ENCODE measurements at places on chromosomes 1 and 21. TPM values are rescaled to one million over a fixed set of nuclear protein-coding genes. Genes with fewer than 3 reads are reported as not detected.

C4BPA gene
- 0.70 TPM for total RNA-seq

ABCG1 gene
- 6.2 TPM for total RNA-seq

CLEC20A gene
- total RNA-seq: not detected

ADGRB2 gene
- 1.7 TPM for total RNA-seq

PRAMEF11 gene
- not detected for total RNA-seq

TARBP1 gene
- total RNA-seq: 45.6 TPM

PBXIP1 gene
- 310 TPM for total RNA-seq

FAM177B gene
- total RNA-seq: 0.58 TPM

GRCh38 chr1:35832276-35832905 is 24.6 kb downstream of the AGO4 start:
- no peak for DNase-seq

- DNase-seq: no peak
Measured at GRCh38 chr21:30710499-30710898, 8.1 kb downstream of the KRTAP21-3 start.

DNA sequence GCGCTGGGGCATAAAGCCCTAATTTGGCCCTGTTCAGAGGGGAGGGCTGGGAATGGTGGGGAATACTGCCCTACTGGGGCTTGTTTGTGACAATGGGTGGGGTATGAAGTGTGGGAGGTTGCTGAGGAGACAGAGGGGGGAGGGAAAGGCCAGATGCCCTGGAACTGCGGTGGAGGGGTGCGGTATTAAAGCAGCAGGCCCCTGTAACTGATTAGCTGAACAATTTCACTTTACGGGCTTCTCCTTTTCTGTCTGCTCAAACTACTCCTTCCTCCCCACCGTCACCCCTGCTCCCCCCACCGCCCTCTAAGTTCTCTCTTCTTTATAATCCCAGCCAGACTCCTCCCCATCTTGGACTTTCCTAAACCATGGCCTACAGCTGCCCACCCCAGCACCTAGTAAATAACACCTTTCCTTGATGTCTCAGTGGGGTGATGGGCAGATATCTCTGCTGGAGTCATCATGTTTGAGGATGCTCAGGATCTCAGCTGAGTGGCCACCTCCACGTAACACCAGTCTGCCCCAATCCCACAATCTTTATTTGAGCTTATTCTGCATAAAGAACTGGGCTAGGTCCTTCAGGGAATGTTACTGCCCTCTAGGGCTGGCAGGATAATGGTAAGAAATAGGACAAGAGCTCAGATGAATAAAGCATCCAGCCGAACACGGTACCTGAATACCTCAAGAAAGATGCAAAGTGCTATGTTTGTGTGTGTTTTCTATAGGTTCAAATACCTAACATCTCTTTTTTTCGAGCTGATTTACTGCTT is 33.5 kb downstream of the XCL1 start:
- DNase-seq: no peak

GRCh38 chr1:52667290-52667689 is 30.9 kb downstream of the COA7 start:
- no peak for DNase-seq

DNA sequence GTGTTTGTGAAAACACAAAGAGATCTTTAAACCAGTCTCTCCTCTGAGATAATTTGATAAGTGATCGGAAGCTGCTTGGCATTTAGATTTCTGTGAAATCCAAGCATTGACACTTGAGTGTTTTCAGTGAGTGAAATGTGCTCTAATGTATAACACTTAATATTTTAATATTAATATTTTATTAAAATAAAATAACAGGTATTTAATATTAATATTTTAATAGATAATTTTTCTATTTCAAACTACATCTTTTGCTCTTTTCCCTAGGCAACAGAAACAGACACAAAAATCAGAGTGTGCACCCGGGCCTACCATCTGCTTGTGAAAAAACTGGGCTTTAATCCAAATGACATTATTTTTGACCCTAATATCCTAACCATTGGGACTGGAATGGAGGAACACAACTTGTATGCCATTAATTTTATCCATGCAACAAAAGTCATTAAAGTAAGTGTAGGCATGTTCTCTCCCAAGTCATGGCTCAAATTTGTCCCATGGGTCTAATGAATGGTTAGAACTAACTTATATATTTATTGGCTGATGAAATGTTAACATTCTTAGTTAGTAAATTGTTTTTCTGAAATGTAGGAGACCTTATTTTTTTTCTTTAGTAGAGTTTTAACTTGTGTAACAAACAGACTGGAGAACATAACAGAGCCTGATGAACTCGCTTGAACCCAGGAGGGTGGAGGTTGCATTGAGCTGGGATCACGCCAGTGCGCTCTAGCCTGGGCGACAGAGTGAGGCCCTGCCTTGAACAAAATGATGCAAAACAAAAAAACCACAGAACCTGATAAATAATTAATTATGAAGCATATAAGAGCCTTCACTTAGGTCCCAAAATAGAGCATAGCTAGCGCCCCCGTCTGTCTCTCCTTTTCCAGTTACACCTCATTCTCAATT is 55.2 kb downstream of the MTR start:
- no peak for DNase-seq

DNA sequence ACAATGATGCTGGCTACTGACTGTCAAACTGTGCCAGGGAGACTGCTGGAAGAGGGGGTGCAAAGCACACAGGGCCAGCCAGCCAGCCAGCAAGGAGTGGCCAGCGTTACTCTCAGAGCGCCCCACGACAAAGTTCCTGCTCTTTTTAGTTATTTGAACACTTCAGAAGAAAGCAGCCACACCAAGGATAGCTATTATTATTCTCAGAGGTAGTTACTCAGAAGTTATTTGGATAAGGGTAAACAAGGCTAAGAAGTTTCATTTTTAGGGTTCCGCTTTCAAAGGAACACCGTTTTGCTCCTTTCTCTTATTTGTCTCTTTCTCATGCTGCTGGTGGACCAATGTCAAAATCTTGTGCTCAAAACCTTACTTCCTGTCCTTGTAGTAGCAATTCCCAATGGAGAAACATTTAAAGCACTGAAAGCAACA is 59.9 kb downstream of the VANGL2 start:
- no peak for DNase-seq

DNA sequence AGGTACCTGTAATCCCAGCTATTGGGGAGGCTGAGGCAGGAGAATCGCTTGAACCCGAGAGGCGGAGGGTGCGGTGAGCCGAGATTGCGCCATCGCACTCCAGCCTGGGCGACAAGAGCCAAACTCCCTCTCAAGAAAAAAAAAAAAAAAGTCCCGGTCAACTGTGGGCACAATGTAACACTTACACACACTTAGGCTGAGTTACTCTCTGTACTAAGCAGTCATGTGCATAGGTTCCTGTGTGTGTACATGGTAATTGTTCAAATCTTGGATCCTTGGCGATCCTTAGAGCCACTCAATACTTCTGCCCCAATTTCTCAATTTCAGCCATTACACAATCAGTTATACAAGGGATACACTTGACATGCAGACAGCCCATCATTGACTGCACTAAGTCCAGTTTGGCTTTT is 11.6 kb downstream of the SDCCAG8 start:
- no peak for DNase-seq

- no peak for DNase-seq
Measured at GRCh38 chr1:3914911-3915310, 14.8 kb upstream of the C1orf174 start.

DNA sequence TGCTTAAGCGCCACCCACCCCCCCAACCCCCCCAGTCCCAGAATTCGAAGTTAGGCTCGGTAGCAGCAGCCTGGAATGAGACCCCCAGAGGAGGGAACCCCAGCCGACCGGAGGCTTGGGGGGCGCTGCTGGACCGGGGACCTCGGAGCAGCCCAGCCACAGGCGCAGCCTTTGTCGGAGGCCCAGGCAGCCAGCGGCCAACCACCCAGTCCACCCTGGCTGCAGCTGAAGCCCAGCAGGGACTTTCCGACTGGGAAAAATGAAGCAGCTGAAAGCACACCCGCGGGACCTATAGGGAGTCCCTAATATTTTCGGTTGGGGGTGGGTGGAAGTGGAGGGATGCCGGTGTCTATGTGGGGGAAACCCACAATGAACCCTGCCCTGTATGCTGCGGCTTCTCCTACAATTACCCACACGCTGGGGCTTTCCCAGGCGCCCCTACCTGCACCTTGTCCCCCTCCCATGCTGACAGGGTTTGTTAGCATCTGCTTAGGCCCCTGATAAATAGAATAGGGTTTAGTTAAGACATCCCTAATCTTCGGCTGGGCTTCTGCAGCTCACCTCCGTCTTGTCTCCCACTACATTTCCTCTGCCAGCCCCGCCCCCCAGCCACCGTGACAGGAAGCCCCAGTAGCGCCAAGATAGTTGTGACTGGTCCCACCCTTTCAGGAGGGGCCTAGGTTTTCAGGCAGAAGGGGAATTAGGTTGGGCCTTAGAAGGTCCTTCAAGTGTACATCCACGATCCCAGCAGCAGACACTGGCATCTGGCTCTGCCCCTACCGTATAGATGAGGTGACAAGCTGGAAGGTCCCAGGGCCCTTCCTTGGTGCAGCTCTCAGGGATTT is 838 bp downstream of the CCDC28B start:
- DNase-seq: peak; percentile 76

DNA sequence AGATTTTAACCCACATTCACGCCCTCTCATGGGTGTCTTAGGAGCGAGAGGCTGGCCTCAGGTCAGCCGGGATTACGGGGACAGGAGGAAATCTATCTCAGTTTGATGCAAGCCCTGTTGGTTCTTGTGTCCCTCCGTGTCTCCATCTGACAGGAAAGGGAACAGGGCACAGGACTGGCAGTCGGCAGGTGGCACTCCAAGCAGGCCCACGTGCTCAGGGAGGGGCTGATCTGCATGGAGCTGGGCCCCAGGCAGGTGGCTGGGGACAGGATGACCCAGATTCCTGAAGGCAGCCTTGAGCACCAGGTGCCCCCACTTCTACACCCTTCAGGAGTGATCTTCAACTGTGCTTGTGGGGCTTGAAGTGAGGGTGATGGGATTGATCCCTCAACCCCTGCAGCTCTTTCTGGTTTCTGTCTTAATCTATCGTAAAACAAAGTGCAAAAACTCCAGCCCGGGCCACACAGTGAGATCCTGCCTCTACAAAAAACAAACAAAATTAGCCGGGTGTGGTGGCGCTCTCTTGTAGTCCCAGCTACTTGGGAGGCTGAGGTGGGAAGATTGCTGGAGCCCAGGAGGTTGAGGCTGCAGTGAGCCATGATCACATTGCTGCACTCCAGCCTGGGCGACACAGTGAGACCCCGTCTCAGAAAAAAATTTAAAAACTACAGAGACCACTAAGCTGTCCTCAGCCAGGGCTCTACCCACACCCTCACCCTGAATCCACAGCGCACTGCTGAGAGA is 8.3 kb downstream of the PLEKHG5 start:
- no peak for DNase-seq

DNA sequence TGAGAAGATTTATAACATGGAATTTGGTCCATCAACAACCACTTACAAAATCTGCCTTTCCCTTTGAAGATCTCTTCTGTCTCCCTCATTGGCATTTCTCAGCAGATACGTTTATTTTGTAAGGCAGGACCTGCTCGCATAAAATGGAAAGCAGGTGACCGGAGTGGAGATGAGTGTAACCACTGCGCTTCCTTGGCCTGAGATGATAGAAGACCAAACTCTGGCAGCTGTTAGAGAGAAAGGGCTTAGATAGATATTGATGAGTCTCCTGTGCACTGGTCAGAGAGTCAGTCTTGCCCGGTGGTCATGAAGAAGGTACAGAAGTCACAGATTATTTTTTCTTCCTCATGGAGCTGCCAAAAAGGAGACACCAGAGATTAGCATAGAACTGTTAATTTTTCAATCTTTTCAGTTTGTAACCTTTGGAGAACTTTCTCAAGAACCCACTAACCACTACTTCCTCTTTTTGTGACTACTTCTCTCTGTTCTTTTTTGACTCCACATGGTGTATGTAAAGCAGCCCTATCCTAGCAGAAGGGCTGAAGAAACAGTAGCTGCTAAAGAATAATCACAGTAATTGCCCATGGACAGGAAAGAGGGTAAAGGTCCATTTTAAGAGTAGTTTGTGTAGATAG is 47.6 kb downstream of the FCRL3 start:
- no peak for DNase-seq

DNA sequence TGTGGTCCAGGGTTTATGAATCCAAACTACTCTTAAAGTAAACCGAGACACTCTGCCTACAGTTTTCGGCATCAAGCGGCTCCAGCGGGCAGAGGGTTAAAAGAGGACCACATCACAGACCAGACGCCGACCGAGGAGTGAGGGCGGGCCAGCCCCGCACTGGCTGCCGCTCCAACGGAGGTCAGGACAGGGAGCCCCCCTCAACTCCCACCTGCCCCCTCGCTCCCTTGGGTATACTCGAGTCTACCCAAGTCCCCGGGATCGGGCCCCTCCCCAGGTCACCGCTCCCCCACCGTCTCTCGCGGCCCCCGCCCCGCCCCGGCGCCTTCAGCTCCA is 312 bp downstream of the ARNT start:
- peak; percentile 49 for DNase-seq

All from T-cell (primary cell).